ENCODE measurements at places on chromosomes 3 and 15.

GRCh38 chr3:123586131-123586530 is 1.3 kb upstream of the HACD2 start:
- DNase-seq: no peak

DNA sequence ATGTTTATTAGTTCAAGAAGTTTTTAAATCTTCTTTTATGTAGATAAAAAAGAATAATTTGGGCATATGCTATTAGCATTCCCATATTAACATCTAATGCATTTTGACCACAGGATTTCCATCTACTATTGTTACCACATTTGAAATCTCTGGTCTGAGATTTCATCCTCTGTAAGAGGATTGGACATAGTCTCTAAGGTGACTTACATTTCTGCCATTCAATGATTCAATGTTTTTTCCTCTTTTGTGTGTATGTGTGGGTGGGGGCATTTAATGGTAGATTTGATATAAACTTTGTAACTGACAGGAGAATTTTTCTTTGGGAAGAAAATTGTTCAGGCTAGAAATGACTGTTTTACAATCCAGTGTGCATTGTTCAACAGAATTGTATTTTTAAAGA is 307.3 kb upstream of the RBMS3 start:
- DNase-seq: no peak

GRCh38 chr3:155252535-155252934 is 40.9 kb downstream of the STRIT1 start:
- DNase-seq: no peak

GRCh38 chr3:84547207-84547606 is 411.6 kb upstream of the CADM2 start:
- no peak for DNase-seq

GRCh38 chr3:139326707-139327106 is 17.1 kb upstream of the MRPS22 start:
- no peak for DNase-seq

- DNase-seq: peak; percentile 67
Observed at GRCh38 chr3:46895204-46895660, 17.7 kb downstream of the PTH1R start.

Measured in stimulated activated CD8-positive, alpha-beta memory T cell treated with anti-CD3 and anti-CD28 coated beads, Interleukin-7, amount 100 ng/mL, for 1 hour (primary cell).